ENCODE measurements at places on chromosomes 4 and X. TPM values are rescaled to one million over a fixed set of nuclear protein-coding genes. Genes with fewer than 3 reads are reported as not detected.

GRCh38 chr4:159343116-159343515 is 240.2 kb downstream of the RAPGEF2 start:
- no peak for DNase-seq

DNA sequence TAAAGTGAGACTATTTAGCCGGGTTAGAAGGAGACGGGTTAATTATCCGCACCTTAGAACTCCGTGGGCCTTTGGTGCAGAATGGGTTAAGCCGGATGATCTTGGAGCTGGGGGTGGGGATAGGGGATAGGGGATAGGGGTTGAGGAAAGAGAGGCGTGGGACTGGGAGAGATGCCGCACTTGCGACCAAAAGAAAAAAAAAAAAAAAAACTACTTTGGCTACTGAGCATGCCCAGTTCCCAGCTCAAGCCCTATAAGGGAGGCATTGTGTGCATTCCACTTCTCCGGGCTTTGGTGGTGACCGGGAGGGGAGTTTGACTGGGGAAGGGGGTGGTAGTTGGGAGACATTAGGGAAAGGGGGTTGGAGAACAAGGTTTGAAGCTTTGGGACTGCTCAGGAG is at the start of gene SLITRK4:
Gene SLITRK4 (minus strand): TSS at position 187 of the 400 bp plus-strand sequence. CDS start 4,993 bp downstream, outside the sequence.
- no peak for DNase-seq

DNA sequence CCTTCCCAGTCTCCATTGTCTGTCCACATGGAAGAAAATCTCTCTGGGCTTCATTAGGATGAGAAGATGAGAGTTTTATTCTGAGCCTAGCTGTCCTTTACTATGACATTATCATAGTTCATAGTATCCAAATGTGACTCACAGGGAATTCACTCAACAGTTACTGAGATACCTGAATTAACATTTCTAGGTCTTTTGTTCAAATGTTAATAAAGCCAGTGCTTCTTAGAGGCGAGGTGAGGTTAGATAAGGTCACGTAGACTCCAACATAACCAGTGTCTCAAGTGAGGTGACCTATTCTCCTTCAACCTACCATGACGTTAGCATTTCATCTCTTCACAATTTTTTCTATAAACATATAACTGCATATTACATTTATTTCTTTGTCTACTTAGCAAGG is 67.2 kb downstream of the PALLD start:
- DNase-seq: no peak

- DNase-seq: no peak
Measured at GRCh38 chr4:7673121-7673520, 238.4 kb upstream of the PSAPL1 start.

DNA sequence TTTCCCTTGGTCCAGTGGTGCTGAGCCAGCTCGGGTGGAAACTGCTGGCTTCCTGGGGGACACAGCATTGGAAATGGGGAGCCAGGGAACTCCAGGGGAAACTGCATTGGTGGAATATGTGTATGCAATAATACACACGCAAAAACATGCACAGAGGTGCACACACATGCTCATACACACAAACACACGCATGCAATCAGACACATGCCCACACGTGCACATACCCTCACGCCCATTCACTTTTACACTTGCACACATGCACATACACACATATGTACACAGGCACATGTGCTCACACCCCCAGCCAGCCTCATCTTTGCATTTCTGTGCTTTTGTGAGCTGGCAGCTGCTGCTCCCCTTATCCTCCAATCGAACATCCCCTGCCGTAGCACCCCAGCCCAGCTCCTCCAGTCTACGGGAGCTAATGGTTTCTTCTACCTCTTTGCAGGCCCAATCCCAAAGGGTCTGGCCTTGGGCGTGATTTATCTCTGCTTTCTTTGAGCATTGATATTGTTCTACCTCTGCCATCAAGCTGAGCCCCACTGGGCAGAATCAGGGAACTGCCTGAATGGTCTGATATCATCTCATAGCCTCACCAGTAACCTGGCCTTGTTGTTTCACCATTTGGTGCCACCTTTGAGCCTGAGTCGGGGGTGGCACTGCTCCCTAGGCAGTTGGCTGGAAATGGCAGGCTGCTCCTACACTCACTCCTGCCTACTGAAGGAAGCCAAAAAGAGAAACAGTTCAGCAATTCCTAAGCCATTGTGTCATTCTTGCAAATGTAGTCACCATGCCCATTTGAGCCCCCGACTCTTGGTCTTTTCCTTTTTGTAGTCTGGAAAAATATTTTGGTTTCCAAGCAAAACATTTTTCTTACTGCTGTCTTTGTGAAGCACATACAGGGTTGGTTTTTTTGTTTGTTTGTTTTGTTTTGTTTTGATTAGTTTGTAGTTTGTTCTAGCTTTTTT is 104.4 kb upstream of the MAMLD1 start:
- DNase-seq: no peak

DNA sequence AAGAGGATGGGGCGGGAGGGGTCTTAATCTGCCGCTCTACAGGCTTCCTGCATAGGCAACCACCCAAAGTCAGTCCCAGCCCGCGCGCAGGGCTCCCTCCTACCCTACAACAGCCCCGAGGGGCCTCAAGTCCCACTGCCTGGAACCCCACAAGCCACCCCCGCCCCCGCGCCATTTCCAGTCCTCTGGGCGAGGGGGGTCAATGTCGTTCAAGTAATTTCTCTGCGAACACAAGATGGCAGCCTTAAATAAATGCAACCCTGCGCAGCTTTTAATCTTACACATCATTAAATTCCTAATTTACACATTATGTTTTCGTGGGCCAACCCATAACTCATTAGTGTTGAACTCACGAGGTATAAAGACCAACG is 92.9 kb downstream of the BCOR start:
- DNase-seq: no peak

- no peak for DNase-seq
Measured at GRCh38 chr4:25238052-25238451, 4.2 kb downstream of the PI4K2B start.

DNA sequence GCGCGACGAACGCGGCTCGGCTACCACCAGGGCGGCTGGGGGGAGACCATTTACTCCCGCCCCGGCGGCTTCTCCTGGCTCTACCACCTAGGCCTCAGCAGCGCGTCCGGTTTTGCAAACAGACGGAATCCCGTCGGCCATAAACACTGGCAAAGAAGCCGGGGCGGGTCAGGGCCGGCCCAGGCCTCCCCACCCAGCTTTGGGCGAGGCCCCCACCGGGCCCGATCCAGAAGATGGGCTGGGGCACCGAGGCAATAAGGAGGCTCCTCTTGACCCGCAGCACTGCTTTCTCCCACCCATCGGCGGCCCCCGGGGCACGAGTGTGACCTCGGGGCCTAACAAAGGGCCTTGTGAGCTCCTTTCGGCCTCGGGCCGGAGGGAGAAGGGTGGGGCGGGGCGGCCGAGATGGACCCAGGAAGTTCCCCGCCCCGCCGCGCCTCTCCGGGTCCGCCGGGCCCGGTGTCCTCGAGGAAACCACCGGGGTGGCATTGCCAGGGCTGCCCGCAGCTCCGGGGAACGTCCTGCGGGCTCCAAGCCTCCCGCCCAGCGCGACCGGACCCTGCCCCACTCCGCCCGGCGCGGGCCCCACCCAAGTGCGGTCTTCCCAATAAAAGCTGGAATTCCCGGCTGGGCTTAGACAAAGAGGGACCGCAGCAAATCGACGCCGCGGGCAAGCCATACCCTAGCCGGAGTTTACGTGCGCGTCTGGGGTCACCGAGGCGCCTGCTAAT is 5.9 kb downstream of the BCOR start:
- DNase-seq: no peak

DNA sequence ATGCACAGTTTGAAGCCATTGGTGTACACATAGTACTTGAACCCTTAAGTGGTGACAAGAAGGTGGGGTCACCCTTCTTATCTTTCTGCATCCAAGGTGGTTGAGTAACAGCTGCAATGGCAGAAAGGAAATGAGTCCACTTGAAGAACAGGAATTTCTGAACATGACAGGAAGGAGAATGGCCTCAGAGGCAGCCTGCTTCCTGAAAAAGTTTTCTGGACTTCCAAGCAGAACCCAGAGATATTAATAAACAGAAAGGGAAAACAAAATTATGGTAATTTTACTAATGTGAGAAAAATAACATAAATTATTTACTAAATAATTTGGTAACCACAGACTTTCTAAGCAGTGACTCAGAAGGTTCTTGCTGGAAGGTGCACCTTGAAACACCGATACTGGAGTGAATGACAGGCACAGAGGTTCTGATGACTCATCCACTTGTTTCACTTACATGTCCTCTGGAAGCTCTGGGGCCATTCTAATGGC is 119.9 kb upstream of the HS3ST1 start:
- no peak for DNase-seq

Gene ASB12
- total RNA-seq: not detected

Gene ANKRD50
- 20.8 TPM for total RNA-seq

Gene ARMCX4
- 11.6 TPM for total RNA-seq

Gene TMSB15C
- total RNA-seq: 2.8 TPM

Gene RPGR
- 15.0 TPM for total RNA-seq

Gene TSPAN6
- total RNA-seq: 21.0 TPM

Gene SPOCK3
- total RNA-seq: 0.71 TPM
